ENCODE measurements at places on chromosomes 13 and 19.

DNA sequence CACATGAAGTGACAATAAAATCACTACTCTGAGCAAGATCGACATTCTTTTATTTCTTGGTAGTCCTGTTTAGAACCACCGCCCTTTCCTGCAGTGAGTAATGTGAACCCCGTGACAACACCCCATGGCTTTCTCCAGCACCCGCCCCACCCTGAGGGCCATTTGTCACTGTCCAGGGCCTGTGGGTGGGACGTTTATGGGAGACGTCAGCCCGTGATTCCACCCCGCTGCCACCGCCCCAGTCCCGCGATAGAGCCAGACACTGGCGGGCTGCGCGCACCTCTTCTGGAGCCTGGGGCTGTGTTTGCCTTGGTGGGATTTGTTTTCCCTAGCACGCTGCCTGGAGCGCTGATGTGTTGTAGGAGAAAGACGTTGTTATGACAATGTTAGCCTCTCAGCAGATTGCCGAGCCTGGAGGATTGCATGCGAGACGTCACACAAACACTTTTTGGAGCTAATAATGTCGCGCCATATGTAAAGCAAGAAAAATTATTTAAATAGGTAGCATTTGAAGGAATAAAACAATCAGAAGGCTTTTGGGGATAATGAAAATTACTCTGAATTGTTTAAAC lies 263.7 kb downstream of the TEX29 start:
- no peak for ATAC-seq

- no peak for ATAC-seq
Observed at GRCh38 chr19:33673258-33673875, 51.6 kb downstream of the CHST8 start.

- no peak for ATAC-seq
Observed at GRCh38 chr13:99580500-99581268, 79.4 kb downstream of the TM9SF2 start.

GRCh38 chr19:13313875-13314274 lies 163.7 kb downstream of the IER2 start:
- ATAC-seq: no peak

- ATAC-seq: no peak
Observed at GRCh38 chr13:105863300-105863920, 672.1 kb downstream of the EFNB2 start.

GRCh38 chr13:48595431-48596429 lies 58.0 kb upstream of the CYSLTR2 start:
- ATAC-seq: peak; percentile 96

DNA sequence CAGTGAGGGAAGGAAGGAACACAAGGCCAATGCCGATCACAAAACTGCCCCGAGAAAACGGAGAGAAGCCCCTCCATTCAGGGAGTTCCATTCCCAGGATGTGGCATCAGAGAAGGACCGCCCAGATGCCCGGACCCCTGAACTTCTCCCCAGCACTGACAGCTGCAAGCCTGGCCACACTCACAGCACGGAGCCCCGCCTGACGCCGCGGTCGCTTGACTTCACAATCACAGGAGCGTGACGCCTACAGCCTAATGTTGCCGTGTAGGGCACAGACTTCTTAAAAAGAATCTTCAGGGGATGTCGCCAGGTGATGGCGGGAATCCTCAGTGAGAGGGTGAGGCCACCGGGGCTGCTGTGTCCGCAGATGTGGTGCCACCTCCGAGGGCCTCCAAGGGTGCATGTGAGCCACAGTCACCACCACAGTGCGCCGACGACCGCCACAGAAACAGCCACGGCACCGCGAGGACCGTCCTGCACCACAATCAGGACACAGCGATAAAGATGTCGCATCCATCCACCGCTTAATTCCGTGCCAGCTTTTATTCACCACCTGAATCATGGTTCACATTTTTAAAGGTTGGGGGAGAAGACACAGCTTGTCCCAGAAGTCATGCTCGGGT lies 77.2 kb downstream of the SPACA7 start:
- ATAC-seq: no peak

- no peak for ATAC-seq
Observed at GRCh38 chr19:4375164-4376027, 25.0 kb downstream of the SH3GL1 start.

GRCh38 chr13:107203146-107203847 lies 635.4 kb upstream of the ARGLU1 start:
- no peak for ATAC-seq

DNA sequence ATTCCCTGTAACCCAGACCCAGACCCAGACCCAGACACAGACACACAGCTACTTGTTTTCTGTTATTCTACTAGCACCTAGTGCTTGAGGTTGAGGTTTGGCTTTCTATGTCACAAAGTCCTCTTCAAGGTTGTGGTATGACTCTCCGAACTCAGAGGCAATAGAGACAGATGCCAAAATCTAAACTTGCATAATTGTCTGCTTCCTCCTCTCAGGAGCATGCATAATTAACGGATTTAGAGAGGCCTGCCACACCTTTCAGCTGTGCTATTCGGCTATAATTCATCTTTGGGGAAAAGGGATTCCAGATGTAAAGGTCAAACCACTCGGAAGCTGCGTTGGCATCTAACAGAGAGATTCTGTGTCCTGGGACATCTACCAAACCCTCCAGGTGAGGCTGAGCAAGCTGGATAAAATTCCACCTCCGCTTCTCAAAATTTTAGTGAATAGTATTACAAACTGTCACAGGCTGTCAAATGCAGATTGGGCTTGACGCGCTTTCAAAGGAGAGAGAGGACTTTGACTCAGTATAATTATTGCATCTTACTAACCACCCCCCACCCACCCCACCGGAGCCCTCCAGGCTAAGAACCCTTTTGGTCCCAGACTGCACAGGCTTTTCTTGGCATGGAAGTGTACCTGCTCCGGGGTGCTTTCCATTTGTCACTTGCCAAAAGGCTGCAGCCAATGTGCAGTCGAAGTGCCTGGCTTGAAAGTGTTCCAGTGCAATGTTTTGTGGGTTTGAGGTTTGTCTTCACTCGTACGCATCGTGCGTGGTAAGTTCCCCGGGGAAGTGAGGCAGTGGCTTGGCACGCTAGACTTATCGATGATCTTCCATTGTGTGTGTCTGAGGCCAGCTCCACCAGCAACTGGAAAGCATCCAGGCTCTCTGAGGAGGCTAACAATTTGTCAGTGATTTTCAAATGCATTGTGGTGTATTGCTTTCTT lies 194.1 kb downstream of the TDRD3 start:
- no peak for ATAC-seq

GRCh38 chr13:43289470-43290255 lies 266.3 kb downstream of the DNAJC15 start:
- ATAC-seq: no peak

DNA sequence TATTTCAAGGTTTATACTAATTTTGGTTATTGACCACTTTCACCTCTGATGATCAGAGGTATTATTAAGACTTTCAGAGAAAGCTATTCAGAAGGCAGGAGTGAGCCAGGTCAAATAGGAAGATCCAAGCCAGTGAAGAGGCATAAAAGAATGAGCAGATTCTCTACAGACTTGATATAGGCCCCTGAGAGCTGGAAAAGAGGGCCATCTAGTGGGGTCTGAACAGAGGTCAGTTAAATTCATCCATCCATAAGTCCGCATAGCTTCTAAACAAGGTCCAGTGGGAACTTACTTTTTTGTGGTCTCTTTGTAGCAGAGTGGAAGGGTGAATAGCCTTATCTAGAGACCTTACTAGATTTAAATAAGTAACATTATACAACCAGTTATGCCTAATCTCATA lies 126.6 kb upstream of the UFM1 start:
- ATAC-seq: no peak

GRCh38 chr19:11138601-11139300 lies 16.8 kb downstream of the SPC24 start:
- peak; percentile 28 for ATAC-seq

DNA sequence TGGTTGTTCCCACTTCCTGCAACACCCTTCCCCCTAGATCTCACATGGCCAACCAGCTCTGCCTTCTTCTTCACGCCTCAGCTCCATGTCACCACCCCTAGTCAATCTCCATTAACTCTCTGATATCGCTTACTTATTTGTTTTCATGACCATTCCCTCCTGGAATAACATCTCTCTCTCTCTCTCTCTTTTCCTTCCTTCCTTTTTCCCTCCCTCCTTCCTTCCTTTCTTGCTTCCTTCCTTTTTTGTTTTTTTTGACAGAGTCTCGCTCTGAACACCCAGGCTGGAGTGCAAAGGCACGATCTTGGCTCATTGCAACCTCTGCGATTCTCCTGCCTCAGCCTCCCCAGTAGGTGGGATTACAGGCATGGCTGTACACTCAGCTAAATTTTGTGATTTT lies 44.9 kb upstream of the ADGRL1 start:
- ATAC-seq: no peak

DNA sequence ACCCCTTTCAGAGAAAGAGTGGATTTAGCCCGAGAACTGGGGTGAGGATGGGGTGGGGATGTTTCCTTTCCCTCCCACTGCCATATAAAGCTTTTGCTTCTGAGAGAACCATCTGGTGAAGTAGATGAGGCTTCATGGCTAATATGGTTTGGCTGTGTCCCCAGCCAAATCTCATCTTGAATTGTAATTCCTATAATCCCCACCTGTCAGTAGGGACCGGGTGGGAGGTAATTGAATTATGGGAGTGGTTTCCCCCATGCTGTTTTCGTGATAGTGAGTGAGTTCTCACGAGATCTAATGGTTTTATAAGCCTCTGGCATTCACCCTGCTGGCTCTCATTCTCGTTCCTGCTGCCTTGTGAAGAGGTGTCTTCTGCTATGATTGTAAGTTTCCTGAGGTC lies 270.9 kb downstream of the LMO7 start:
- ATAC-seq: no peak

DNA sequence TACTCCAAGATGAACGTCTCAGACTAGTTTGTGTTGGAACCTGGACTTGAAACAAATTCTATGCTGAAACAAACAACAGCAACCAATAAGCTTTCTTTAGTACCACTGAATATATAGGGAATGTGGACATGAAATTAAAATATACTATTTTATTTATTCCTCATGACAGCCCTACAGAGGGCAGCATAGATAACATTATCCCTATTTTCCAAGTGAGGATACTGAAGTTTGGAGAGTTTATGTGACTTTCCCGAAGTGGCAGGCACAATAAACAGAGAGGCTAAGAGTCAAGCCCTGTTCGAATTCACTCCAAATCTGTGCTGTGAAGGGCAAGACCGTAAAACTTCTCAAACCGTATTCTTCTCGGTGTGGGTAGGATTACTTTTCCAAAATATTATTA lies 509.9 kb upstream of the GPC6 start:
- ATAC-seq: no peak

DNA sequence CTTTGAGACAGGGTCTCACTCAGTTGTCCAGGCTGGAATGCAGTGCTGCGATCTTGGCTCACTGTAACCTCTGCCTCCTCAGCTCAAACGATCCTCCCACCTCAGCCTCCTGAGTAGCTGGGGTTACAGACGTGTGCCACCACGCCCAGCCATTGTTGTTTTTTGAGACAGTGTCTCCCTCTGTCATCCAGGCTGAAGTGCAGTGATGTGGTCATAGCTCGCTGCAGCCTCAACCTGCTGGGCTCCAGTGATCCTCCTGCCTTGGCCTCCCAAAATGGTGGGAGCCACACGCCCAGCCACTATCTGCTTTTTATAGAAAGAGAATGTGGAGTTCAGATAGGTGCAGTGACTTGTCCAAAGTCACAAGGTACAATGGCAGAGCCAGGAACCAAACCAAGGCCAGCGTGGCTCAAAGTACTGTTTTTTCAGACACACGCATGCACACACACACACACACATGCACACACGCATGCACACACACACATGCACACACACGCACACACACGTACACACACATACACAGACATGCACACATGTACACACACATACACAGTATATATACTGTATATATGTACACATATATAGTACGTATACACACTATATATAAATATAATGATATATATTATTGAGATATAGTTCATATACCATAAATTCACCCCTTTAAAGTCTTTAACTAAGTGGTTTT lies 6.6 kb downstream of the GADD45B start:
- no peak for ATAC-seq
